ENCODE measurements at places on chromosomes 2 and 18.
A peak's percentile ranks its signal among the peaks of the same experiment; 100 is the strongest.

DNA sequence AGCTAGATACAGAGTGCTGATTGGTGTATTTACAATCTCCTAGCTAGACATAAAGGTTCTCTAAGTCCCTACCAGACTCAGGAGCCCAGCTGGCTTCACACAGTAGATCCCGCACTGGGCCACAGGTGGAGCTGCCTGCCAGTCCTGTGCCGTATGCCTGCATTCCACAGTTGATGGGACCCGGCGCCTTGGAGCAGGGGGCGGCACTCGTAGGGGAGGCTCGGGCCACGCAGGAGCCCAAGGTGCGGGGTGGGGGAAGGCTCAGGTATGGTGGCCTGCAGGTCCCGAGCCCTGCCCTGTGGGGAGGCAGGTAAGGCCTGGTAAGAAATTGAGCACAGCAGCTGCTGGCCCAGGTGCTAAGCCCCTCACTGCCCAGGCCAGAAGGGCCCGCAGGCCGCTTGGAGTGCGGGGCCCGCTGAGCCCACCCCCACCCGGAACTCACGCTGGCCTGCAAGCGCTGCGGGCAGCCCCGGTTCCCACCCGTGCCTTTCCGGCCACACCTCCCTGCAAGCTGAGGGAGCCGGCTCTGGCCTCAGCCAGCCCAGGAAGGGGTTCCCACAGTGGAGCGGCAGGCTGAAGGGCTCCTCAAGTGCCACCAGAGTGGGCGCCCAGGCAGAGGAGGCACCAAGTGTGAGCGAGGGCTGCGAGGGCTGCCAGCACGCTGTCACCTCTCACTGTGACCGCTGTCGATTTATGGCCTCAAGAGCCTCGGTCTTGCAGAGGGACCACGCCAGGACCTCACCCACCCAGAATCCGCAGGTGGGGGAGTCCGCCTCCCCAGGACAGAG, 76.5 kb downstream of the MEX3C start:
- DNase-seq, result no peak

DNA sequence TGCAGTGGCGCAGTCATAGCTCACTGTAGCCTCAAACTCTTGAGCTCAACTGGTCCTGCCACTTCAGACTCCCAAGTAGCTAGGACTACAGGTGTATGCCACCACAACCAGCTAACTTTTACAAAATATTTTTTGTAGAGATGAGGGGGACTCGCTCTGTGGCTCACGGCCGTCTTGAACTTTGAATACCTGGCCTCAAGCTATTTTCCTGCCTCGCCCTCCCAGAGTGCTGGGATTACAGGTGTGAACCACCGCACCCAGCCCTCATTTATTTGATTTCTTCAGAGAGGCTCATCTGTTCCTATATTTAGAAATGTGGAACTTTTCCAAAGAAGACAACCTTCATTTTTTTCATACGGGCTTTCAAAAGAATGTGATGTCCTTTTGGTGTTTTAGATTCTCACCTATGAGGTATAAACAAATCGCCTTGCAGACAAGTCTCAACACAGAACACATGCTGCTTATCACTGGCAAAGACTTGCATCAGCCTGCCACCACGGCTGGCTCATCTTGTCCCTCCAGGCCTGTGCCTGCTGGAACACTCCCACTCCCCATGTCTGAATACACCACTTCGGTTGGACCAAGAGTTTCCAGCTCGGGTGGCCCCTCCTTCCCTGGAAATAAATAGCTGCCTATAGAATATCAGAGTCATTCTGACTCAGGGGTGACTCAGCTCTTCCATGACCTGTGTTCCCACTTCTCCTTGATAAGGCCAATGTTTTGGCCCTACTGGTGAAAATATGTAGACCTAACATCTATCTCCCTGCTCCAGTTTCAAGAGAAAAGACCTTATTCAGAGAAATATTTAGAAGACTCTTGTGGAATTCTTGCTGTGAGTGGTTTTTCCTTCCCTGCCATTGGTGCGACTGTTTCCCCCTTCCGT, 202.6 kb downstream of the TGIF1 start:
- peak; percentile 93 for DNase-seq

GRCh38 chr2:203240491-203240890, 1.7 kb downstream of the CYP20A1 start:
- DNase-seq, result no peak

GRCh38 chr2:214810671-214811070, 1.2 kb upstream of the BARD1 start:
- DNase-seq, result no peak

- peak; percentile 56 for DNase-seq
Observed at GRCh38 chr2:215436705-215437565, 1.1 kb upstream of the FN1 start.

- DNase-seq, result peak; percentile 65
Observed at GRCh38 chr18:31977270-31977872, 34.4 kb upstream of the TRAPPC8 start.

DNA sequence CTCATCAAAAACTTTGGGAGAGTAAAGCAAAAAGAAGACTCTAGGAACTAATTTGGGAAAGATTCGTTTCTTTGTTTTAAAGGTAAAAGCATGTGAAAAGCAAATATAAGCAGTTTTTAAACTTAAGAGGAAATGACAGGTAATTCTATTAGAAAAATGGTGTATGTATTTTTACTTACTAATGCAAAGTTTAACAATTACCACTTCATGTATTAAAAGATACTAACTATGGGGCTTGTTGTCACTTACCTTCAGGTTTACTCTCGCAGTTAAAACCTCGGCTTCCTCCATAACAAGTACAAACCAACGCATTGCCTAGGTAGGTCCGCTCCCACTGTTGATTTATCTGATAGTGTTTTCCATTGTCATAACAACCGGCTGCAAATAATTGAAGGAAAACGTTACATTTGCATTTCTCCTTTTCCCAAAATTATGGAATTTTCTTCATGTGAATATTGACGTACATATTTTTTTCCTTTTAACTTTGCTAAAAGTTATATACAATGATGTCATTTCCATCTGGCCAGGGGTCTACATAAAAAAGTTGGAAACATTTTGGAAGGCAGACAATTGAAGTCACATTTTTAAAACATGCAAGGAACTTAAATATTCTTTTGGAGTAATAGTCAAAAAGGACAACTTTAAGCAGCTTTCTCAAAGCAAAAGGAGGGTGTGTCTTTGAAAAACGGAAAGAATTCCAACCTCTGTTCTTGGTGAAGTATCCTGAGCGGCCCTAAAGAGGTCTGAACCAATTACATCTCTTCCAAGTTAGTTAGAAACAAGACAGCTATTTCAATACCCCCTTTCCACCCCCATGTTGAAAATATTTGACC, 1.2 kb downstream of the FN1 start:
- peak; percentile 50 for DNase-seq

DNA sequence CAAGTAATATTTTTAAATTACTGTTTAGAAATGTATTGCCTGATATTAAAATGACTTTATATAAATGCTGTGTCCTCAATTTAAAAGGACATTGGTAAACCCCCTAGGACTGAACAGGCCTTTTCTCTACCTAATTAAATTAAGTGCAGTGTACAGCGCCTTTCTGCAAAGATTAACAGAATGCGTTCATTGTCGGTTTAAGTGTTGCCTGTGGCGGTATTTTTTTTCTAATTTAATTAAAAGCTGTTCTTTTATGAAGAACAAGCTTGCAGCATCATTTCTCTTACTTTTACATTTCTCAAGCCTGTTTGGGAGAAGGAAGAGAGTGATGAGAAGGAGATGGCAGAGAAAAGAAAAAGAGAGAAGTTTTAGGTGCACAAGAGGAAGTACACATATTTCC, 344.9 kb downstream of the CPS1 start:
- no peak for DNase-seq

DNA sequence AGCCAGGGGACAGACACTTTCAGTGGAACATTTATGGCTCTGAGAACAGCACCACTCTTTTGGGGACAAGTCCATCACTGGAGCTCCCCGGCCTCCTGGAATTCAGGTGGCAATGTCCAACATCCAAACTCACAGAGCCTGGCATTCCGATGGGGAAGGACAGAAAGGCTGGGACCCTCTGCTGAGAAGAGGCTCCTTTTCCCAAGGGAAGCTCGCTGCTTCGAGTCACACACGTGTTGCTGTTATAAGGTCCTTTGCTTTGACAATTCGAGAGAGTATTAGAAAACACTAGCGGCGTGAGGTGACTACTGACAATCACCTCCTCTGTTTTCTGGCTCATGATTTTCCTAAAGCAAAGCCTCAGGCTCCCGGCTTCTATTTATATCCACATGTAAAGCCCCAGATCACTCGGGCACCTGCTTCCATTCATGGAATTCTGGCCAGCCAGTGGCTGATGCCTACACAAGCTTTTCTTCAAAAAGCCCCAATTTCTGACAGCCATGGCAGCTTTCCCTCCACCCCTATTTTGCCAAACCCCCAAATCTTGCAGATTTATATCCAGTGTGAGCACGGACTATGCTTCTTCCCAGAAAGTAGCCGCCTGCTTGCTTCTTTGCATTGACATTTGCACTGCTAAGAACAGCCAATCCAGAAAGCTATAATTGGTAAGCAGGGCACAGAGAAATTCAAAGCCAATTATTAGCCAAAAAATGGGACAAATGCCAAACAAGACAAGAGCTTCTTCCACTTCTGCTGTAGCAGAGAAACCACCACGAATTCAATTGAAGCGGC, 67.3 kb downstream of the NDUFA10 start:
- DNase-seq, result no peak

GRCh38 chr2:182666674-182667314, 49.3 kb upstream of the DNAJC10 start:
- peak; percentile 46 for DNase-seq

DNA sequence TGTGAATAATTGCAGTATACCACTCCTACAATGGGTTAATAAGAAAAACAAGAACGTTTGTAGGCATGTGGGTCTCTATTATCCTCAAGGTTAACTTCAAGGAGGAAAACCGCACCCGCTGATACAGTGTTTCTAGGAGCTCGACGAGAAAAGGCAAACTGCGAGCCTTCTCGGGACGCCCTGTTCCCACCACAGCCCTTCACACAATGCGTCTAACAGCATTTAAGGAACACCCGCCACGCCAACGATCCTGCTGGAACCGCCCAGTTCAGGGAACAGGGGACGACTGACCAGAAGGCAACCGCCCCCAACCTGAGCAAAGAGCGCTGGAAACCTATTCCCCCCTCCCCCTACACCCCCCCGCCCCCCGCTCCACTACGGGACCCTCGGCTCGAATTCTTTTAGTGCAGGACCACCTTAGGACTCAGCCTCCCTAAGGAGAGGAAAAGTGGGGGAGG, 710 bp upstream of the TMSB10 start:
- DNase-seq, result peak; percentile 78

- DNase-seq, result no peak
Observed at GRCh38 chr2:233021771-233022170, 8.7 kb upstream of the NGEF start.
